Thyroid gland (tissue), 4 donors: ENCODE measurements at places on chromosomes 6 and 20.

GRCh38 chr6:63864061-63864460, 228.5 kb downstream of the PHF3 start:
- DNase-seq, result no peak

- no peak for DNase-seq
These were observed 174.1 kb downstream of the ADAT2 start for GRCh38 chr6:143276436-143276835.

DNA sequence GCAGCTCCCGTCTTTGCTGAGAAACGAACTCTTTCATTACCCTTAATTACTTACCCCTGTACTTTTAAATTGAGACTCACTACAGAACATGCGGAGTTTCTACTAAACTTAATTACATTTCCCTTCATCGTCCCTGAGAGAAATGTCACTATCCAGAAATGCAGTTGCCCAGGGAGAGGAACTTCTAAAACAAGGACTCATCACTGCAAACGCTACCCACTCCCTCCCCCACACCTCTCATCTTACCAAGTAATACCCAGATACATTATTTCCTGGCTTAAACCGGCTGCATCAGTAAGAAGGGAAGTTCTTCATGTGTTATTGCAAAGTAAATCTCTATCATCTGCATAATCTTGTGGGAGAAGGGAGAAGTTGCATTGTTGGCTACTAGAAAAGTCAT, 138.3 kb downstream of the IPCEF1 start:
- DNase-seq, result no peak

DNA sequence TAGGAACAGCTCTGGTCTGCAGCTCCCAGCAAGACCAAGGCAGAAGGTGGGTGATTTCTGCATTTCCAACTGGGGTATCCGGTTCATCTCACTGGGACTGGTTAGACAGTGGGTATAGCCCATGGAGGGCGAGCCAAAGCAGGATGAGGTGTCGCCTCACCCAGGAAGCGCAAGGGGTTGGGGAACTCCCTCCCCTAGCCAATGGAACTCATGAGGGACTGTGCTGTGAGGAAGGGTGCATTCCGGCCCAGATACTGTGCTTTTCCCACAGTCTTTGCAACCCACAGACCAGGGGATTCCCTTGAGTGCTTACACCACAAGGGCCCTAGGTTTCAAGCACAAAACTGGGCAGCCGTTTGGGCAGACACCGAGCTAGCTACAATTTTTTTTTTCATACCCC, 21.8 kb downstream of the HDDC2 start:
- no peak for DNase-seq

- DNase-seq, result peak; percentile 36
These were observed 475.2 kb upstream of the MARCKS start for GRCh38 chr6:113381959-113382358.
